ENCODE measurements at places on chromosomes 5 and 9.

- no peak for DNase-seq
These were observed 28.6 kb downstream of the KCNN2 start for GRCh38 chr5:114390431-114390830.

DNA sequence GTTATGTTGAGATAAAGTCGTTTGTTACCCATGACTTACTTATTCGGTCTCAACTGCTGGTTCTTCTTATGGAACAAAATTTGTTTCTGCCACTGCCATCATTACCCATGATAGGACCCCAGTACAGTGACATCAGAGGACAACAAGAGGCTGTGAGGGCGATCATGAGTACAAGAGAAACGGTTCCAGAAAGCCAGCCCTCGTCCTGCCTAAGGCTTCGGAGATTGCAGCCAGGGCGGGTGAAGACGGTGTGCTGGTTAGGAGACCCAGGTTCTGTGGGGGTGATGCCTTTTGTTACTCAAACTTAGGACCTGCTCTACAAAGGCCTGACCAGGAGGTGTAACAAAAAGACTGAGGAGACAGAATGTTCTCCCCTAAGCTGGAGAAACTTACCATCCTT, 10.9 kb downstream of the FYB1 start:
- DNase-seq, result no peak

DNA sequence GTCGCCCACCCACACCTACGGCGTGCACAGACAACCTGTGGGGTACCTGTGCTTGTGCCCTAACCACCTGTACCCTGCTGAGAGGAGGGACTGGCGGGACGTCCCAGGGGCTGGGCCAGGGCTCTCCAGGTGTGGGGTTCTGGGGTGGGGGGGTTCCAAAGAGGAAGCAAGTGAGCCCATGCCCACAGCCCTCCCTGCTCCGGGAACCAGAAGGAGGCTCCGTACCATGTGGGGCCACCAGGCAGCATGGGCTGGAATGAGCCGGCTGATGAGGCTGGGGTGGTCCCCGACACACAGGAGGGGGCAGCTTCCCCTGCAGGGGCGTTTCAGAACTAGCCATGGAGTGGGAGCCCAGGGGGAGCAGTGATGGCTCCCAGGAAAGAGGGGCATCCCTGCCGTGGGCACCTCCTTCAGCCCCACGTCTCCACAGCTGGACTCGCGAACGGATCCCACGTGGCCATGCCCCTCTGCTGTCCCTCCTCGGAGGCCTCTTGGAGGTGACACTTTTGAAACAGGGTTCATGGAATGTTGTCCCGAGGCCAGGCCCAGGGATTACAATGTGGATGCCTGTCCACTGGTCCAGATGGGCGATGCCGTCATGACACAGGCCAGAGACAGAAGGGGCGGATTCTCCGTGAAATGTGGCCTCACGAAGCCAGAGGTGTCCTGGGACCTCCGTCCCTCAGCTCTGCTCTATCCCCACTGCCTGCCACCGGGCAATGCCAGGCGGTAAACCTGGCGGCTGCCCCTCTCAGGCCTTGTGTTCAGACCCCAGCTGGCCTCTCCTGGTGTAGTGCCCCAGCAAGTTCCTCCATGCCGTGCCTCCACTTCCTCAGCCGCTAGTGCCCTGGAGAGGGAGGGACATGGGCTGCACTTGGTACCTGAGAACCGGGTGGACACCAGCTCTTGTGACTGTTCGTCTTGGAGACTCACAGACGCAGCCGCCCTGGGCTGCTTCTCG, 33.6 kb upstream of the IRX4 start:
- DNase-seq, result peak; percentile 39

DNA sequence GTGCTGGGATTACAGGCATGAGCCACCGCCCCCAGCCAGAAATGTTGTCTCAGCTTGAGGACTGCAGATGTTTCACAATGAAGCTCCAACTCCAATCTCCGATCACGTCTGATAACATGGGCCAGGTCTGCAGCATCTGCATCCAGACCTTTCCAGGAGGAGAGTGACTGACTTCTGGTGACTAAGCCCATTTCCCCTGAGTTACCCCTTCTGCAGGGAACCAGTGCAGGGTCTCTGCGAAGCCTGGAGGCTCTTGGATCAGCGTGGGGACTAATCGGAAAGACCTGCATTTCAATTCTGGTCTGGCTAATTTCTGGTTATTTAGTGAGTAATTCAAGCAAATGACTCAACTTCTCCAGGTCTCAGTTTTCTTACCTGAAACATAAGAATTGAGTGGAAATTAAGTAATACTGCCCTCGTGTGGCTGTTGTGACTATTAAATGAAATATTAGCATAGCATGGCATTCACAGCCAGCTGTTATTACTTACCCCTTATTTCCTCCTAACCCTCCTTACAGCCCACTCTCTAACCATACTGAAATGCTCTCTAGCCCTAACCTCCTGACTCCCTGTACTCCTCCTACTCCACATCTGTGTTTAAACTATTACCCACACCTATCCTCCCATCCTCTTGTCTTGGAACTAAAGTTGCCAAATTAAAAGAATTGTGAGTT, 2.2 kb upstream of the GNPDA1 start:
- no peak for DNase-seq

DNA sequence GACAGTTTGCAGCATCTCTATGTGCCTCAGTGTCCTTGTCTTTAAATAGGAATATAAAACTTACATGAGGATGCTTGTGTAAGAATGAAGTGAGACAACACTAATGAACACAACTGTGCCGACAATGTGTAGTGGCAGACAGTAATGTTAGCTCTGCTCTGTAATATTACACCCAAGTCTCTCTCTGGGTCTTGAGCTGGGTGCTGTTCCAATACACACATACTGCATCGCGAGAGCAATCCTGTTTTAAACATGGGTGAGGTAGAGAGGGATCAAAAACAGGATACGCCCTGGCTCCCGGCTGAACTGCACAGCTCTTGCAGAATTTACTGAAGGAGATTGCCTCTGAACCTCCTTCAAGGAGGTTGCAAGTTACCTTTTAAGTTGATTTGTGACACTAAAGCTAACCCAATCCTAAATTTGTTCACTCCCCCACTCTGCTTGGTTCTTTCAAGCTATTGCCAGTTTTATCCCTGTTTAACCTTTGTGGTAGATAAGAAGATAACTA, 155.2 kb upstream of the ISL1 start:
- no peak for DNase-seq

DNA sequence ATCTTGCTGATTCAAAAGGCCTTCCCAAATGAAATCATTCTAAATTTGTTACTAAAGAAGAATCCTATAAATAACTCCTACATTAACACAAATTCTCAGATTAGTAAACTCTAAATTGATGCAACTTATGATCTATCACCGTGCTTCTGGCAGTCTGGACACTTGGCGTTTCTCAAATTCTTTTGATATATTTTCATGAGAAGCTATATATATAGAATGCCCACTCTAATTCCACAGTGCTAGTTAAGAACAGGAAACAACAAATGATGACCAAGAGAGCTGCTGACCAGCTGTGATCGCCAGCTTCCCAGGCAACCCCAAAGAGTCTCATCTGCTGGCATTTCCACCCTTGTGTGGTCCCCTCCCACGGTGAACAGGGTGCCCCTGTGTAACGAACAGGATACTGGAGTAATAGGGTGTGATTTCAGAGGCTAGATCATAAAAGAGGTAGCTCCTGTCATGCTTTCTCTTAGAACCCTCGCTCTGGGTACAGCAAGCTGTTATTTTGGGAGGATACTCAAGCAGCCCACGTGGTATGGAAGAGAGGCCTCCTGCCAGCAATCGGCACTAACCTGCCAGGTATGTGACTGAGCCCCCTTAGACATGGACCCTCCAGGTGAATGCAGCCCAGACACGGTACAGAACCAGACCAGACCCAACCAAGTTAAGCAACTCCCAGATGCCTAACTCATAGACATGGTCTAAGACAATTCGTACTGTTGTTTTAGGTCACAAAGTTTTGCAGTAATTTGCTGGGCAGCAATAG, 64.7 kb downstream of the CDC14B start:
- no peak for DNase-seq

DNA sequence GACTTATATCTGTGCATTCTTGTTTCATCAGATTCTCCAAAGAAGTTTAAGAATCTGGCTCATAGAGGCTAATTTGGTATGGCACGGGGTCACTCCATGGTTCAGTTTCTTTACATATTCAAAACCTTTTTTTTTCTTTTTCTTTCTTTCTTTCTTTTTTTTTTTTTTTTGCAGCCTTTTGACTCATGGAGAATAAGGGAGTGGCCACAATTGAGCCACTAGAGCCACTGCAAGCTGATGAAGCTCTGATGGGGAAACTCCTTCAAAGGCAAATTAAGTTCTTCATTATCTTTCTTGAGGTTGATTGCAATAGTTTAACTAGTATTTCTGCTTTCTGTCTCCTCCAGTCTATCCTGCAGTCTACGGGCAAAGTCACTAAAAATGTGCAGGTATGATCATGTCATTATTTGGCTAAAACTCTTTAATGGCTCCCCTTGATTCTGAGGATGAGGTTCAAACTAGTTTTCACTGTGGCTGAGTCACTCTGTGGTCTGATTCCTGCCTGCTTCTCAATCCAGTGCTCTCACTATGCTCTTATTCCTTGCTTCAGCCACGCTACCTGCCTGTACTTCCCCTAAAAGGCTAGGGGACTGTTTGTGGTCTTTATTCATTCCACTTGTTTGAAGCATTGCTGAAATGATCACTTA, 93.5 kb upstream of the RIOK2 start:
- DNase-seq, result no peak

GRCh38 chr5:354581-355378, 33.3 kb downstream of the AHRR start:
- no peak for DNase-seq

GRCh38 chr9:32877639-32878217, 94.4 kb downstream of the TMEM215 start:
- DNase-seq, result no peak

GRCh38 chr9:105836936-105837660, 142.8 kb downstream of the TMEM38B start:
- DNase-seq, result no peak

DNA sequence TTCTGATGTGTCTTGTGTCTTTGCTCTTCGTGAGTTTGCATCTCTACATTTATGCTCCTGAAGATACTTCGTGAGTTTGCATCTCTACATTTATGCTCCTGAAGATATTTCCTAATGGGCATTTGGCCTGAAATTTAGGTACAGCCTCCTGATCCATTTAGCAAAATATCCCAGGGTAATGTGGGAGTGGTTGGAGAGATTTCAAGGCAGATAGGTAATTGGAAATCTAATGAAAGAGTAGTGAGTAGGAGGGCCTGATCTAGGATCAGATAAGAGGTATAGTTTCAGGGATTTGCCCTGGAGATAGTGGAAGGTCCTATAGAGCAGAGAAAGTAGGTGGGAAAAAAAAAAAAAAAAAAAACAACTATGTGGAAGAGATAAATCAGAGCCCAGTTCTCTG, 14.6 kb upstream of the SNX2 start:
- no peak for DNase-seq

DNA sequence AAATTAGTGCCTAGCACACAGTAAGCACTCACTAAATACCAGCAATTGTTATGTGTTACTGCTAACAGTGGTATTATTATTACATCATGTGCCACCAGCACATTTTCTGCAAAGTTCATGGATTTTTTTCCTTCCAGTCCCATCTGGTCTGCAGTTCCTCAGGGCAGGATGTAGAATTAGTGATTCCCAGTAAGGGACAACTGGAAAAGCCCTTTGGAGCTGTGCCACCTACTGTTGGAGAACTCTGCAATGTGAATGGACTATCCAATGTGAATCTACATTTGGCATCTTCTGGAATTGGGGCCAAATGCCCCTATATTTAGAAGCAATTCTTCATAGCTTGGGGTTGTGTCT, 154.0 kb downstream of the CDH6 start:
- DNase-seq, result no peak

DNA sequence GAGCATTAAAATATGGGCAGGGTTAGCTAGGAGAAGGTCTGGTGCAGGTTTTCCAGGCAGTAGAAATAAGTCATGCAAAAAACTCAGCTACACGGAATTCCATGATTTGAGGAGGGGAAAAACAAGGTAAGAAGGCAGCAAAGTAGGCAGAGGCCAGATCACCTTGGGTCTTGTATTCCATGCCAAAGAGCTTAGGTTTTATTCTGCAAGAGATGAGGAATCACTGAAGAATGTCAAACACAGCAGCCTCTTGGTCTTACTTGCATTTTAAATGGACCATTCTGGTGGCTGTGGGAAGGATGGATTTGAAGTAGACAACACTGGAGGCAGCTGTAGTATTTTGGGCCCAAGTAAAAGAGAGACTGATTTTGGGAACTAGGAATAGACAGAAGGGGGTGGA, 8.6 kb downstream of the TRPM3 start:
- no peak for DNase-seq

DNA sequence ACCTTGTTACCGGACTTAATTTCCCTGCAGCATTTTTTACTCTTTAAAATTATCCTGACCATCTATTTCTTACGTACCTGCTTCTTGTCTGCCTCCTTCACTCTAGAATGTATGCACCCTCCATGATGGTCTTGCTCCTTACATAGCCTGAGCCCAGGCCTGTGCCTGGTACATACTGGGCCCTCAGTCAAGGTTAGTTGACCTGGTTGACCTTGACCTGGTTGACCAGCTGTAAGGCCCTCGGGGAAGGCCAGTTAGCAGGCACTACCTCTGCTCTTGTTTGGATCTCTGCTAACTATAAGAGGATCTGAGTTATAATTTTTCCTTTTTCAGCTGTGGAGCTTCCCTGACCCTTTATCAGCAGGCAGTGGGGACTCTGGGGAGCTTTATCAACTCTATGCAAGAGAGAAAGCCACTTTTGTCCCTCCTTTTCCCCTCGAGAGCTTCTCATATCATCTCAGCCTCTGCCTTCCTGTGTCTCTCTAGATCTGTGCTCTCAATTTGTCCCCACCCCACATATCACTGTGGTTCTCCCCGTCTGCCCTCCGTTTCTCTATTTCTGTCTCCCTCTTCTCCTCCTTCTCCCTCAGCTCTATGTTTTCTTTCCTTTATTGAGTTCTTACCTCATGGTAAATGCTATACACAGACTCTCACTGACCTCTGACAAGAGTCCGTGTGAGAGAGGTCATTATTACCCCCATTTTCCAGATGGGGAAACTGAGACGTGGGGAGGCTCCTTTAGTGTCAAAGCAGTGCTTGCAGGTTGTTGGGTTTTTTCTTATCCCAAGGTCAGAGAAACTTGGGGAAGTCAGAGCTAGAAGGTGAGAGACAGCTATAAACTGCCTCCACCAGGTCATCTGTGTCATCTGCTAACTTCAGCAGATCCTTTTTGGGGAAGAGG, 28.6 kb downstream of the SPRY4 start:
- no peak for DNase-seq

DNA sequence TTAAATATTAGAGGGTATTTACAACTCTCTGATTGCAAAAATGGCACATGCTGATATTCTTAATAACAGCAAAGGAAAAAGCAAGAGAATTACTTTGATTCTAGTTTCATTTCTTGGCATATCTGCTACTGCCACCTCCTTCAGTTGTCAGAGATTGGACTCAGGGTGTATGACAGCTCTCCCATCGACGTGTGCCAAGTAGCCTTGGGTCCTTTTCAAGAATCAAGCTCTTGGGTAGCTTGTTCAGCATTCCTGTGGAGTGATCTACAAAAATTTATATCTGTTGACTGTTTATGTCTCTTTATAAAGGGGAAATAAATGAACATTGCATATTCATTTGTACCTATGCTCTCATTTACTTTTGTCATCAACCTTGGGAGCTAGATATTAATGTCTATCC, 315.6 kb downstream of the PRR16 start:
- DNase-seq, result no peak

GRCh38 chr5:107831612-107832395, 161.1 kb upstream of the EFNA5 start:
- DNase-seq, result no peak

Data from right forelimb (tissue), 1 donor.